Inflammatory macrophage (primary cell): ENCODE measurements at places on chromosomes 6 and 20.

- DNase-seq = no peak
These were observed 37.4 kb downstream of the PRKN start for GRCh38 chr6:162690158-162690557.

GRCh38 chr6:169867751-169868191, 116.3 kb downstream of the ERMARD start:
- no peak for DNase-seq

DNA sequence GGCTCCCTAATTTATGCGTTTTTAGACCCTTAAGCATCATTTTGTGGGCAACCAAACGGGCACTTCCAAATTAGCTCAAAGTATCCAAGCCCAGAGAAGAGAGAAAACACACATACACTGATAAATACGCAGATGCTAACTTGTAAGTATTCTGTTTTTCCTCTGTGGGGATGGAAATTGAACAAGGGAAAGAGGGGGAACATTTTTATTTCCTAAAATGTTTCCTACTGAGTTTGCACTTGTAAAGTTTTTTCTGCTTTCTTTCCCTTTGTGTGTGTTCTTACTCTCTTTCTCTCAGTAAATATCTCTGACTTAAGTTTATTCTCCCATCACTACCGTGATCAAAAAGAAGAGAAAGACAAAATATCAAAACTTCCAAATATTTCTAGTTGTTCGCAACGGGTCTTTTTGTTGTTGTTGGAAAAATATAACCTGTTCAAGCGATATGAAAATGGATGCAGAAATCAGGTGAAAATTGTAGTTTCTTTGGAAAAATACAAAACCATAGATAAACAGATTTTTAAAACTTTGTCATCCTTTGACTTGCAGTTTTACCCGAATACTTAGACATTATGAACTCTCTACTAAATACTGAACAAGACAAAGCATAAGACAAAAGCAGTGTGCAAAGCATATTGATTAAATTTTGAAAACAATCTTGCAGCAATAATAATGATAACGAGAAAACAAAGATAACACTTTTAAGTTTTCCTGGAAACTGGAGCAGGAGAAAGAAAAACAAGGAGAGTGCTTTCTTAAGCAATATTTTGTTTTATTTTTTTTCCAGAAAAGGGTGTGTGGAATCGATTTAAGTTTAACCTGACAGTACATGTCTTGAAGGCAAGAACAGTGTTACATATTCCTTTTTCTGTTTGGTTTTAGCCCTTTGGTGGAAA, 1.0 kb upstream of the NKX2-4 start:
- DNase-seq = no peak

DNA sequence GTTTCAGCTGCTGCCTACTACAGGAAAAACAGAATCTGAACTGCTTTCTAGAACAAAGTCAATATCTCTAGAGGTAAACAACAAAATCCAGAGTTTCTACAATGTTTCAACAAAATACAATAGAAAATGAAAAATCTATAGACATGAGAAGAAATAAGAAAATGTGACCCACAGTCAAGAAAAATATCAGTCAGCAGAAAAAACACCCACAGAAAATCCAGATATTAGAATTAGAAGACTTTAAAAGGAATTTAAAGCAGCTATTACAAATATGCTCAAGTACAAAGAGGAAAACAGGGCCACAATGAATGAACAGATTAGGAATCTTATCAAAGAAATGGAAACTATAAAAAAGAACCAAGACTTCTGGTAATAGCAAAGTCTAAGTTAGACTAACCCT, 26.4 kb upstream of the ANKRD60 start:
- DNase-seq = no peak

DNA sequence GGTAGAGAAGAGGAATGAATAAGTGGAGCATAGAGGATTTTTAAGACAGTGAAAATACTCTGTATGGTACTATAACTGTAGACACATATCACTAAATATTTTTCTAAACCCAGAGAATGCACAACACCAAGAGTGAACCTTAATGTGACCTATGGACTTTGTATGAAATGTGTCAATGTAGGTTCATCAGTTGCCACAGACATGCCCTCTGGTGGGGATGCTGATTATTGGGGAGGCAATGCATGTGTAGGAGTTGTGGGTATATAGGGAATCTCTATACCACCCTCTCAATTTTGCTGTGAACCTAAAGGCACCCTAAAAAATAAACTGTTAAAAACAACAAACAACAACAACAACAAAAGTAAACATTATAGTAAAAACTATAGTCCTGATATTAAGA, 293.7 kb downstream of the RNF144B start:
- no peak for DNase-seq

DNA sequence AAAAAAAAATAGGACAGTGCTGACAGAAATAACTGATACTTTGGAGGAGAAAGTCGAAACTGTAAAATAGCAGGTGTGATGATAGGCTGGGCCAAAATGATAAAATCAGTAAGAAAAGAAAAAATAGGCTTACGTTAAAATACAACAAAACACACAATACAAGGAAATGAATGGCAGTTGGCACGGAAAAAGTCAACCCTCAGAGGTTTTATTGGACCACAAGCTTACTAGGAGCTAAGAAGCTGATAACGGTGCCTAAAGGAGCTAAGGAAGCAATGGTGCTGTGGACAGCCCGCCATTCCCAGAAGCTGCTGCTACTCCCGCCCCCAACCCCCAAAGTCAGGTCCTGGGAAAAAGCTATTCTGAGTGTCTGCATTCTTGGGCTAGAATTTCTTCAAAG, 55.9 kb upstream of the RNF146 start:
- DNase-seq = no peak
